ENCODE measurements at places on chromosomes 3 and 15.

- no peak for DNase-seq
These were observed 40.2 kb downstream of the TRANK1 start for GRCh38 chr3:36904641-36905040.

DNA sequence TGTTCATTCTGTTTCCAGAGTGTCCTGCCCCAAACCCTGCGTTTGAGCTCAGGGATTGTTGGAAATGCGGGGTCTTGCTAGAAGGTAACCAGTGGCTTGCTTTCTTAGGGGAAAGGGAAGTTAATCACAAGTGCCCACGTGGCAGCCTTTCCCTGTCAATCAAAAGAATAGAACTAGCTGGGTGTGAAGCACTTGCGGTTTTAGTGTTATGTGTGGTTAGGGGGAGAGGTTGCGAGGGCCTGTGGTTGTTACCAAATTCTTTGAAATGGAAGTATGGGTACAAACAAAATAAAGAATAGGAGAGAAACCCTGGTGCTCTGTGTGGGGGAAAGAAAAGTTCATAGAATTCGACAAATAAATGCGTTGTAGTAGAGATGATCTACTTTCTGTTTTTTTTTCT is 67.6 kb downstream of the FNDC3B start:
- no peak for DNase-seq

DNA sequence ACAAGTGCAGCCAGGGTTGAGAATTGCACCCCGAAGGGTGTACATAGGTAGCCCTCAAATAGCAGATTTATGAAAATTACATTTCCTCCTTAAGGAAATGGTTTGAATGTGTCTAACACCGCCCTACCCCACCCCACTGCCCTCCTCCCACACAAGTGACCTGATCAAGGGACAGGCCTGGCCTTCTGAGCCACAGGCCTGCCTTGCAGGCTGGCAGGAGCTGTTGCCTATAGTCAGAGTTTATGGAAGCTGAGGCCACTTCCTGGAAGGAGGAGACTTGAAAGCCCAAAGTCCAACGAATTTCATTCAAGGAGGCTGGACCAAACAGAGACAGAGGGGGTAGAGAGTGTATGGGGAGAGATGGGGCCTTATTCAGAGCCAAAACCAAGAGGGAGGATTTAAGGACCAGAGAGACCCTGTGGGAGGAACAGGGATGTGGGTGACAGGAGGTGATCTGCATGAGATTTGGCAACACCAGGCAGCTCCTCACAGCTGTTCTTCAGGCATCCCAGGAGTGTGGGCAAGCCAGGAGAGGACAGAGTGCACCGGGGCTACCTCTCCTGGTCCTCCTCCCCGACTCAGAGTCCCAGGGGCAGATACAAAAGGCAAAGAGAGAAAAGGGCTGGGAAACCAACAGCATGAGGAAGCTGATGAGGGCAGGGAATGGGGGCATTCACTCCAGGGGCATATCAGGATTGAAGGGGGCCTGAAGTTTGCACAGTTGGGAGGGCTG is 100.4 kb upstream of the HES1 start:
- no peak for DNase-seq

DNA sequence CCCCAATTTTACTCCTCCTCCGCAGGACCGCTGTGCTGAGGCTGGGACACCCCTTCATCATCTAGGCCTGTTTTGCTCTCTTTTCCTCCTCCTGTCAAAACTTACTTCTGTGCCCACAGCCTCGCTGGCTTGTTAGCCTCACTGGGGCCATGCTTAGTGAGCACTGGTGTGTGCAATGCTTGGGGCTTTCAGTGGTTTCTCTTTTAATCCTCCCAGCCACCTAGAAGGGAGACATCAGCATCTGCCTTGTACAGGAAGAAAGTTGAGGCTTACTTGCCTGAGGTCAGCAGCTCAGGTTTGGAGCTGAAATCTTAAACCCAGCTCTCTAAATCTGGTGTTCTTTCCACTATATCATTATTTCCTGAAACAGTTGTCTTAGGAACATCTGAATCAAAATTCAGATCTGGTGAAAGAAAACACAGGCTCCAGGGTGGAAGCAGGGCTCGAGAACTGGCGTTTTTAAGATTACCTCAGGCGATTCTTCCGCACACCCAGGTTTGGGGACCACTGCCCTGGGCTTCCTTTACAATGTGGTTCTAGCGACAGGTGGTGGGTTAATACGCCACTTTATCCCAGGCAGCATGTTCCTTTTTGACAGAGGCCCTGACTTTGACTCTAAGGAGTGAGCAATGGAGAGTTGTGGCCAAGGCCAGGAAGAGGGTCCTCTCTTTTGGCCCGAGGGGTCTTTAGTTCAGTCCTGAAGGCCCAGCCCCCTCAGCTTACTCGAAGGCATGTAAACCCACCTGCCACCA is 3.8 kb downstream of the THSD4 start:
- no peak for DNase-seq

DNA sequence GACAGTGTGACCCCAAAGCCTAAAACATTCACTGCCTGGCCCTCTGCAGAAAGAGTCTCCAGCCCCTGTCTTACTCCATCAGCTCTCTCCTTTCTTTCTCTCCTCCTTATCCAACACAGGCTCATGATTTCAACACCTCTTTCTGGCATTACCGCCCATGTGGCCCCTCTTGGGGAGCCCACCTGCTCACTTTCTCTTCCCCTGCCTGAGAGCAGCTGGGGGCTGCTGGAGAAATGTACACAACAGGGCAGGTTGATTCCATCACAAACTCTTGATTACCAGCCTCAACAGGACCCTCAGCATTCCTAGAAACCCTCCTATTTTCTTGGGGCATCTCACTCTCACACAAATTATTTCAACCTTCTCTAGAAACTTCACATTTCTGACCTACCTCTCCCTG is 98.3 kb downstream of the ABHD5 start:
- DNase-seq, result no peak

GRCh38 chr15:62946940-62947339 is 95.6 kb upstream of the TPM1 start:
- DNase-seq, result no peak

- no peak for DNase-seq
These were observed 62.3 kb upstream of the TNFAIP8L3 start for GRCh38 chr15:51156957-51157356.

All from Panc1 (cell line).